NCI-H345 (cell line): ENCODE measurements at places on chromosomes 2 and 18.

DNA sequence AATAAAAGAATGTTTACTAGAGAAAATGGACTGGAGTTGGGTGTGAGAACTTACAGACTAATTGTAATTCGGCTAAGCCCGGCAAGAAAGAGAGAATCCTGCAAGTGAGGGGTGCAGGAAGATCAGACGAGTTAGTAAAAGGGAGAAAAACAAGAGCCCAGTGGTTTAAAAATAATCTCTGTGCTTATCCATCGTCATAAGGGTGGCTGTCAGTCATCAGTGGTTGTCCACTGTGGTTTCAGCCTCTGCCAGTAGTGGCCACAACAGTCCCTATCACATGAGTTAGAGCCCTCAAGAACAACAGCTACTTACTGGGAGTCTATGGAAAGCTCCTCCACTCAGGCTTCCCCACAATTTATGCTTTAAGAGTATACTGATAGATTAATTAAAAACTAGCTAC is 239.8 kb downstream of the SETBP1 start:
- DNase-seq, result no peak

GRCh38 chr2:61970807-61971556 is 65.5 kb downstream of the COMMD1 start:
- DNase-seq, result no peak

GRCh38 chr2:42142547-42143184 is 26.5 kb upstream of the EML4 start:
- no peak for DNase-seq

- no peak for DNase-seq
These were observed 3.4 kb downstream of the NAGK start for GRCh38 chr2:71071681-71072398.

DNA sequence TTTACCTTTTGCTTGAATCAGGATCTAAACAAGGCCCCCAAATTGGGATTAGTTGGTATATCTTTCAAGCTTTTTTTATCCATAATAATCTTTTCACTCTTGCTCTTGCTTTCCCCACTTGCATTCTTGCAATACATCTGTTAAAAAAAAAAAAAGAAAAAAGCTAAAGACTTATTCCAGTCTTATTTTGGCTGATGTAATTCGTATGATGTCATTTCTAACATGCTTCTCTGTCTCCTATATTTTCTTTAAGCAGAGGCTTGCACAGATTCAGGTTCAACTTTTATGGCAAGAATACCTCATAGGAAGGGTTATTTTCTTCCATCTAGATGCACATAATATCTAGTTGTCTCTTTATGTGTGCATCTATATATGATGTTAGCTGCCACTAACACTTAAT is 9.8 kb upstream of the GCFC2 start:
- no peak for DNase-seq

GRCh38 chr18:49412679-49413078 is 47.8 kb downstream of the DYM start:
- no peak for DNase-seq

DNA sequence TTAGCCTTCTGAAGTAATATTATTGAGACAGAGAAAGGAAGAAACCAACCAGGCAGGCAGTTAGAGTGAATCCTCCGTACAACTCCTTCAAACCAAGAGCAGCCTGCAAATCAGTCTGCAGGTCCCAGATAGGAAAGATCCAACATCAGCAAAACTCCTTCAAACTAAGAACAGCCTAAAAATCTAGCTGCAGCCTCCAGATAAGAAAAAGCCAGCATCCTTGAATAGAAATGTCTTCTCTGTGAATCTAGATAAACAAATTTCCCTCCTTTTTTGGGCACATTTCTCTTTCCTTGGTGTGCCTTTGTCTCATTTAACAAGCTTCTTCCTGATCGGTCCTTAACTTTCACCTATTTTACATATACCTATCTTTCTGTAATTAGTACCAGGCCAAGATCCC is 1004.6 kb upstream of the TMEFF2 start:
- DNase-seq, result no peak

GRCh38 chr2:191038241-191038725 is 24.3 kb upstream of the STAT1 start:
- no peak for DNase-seq

DNA sequence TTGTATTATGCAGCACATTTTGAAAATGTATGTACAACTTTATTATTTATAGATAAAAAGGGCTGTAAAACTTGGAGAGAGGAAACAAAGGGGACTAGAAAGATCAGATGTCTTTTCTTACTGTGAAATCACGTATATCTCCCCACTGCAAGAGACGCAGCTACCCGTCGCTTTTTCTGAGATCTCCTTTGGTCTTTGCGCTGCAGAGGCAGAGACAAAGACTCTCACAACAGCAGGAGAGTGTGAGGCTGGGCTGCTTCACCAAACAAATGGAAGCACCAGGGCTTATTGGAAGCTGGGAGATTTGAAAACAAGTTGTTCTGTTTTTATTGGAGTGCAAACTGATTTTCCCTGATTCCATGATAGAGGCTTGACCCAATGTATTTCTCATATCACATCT is 129.0 kb upstream of the PARD3B start:
- no peak for DNase-seq

- DNase-seq, result no peak
These were observed 109.9 kb downstream of the PTPRM start for GRCh38 chr18:7677001-7677400.

GRCh38 chr2:121007490-121007853 is 271.8 kb downstream of the GLI2 start:
- DNase-seq, result no peak

DNA sequence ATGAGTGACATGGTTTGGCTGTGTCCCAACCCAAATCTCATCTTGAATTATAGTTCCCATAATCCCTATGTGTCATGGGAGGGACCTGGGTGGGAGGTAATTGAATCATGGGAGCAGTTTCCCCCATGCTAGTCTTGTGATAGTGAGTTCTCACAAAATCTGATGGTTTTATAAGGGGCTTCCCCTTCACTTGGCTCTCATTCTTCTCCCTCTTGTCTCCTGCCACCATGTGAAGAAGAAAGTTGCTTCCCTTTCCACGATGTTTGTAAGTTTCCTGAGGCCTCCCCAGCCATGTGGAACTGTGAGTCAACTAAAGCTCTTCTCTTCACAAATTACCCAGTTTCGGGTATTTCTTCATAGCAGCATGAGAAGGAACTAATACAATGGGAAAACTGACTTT is 14.0 kb downstream of the DNAH7 start:
- no peak for DNase-seq

GRCh38 chr2:177900082-177900481 is 172.5 kb downstream of the PDE11A start:
- no peak for DNase-seq

- no peak for DNase-seq
These were observed 401.2 kb downstream of the PTH2R start for GRCh38 chr2:208807756-208808155.

- DNase-seq, result no peak
These were observed 44.7 kb downstream of the M1AP start for GRCh38 chr2:74603282-74604000.

DNA sequence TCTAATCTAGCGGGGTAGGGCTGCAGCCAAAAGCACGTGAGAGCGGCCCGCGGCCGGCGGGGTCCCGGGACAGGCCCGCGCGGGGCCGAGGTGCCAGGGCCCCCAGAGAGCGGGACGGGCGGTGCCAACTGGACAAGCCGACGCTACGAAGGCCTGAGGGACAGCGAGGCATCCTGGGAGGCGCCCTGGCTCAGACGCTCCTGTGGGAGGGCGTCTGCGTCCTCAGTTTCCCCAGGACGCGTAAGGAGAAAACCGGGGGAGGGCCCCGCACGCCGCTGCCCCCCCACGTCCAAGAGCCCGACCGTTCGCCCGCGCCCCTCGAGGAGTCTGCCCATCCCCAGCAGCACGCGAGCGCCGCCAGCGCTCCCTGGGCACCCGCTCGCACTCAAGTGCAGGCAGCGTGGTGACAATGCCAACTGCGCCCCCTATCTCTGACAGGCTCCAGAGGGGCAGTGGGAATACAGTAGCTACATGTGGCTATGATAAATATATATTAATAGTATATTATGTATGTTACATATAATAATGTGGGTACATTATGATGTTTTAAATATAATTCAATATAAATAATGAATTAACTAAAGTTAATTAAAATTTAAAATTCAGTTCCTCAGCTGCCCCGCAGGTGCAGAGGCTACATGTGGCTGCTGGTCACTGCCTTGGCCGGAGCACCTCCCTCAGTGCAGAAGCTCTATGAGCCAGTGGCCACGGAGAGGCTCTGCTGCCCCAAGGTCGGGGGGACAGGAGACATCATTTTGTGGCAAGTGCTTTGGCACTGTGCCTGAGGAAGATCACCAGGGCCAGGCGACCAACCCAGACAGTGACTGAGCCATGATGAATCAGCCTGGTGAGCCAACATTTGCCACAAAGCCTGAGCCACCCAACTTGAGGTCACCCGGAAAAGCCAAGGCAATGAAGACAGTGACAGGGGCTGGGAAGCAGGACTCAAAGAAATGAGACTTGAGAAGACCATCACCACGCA is 5.5 kb upstream of the SFT2D3 start:
- no peak for DNase-seq

DNA sequence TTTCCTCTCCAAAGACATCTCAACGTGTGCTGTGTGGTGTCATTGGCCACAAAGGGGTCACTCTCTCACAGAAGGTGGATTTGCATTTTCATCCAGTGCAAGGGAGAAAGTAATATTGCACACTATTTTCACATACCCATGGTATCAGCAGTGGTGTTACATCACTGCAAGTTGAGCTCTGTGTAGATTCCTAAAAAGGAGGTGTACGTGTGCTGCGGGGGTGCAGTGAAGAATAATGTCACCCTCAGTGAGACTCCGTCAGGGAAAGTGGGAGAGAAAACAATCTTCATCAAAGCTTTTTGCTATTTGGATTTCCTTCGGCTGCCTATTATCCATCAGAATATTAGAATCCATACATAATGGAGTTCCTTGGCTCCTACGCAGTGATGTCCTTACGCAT is 733.8 kb upstream of the FANCL start:
- DNase-seq, result no peak

DNA sequence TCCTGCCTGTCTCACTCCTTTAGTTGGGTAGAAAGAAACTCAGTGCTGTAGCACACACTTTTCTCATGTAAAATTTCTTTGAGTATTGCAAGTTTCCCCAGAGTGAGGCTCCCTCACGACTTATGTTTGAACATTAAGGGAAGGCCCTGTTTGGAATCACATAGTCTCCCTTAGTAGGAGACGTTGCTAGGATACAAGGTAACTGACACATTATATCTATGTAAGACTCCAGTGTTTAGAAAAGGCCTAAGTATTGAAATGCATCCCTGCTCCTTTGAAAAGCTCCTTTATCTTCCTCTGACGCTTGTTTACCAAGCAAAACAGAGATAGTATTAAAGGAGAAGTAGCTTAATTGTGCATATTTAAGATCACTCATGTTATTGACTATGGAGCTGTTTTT is 248.2 kb downstream of the PHLPP1 start:
- DNase-seq, result peak; percentile 11

- DNase-seq, result no peak
These were observed 170.1 kb upstream of the KYNU start for GRCh38 chr2:142707318-142707717.

- no peak for DNase-seq
These were observed 10.3 kb upstream of the PAPOLG start for GRCh38 chr2:60745761-60746160.

GRCh38 chr2:47174733-47175361 is 19.7 kb upstream of the STPG4 start:
- peak; percentile 25 for DNase-seq

DNA sequence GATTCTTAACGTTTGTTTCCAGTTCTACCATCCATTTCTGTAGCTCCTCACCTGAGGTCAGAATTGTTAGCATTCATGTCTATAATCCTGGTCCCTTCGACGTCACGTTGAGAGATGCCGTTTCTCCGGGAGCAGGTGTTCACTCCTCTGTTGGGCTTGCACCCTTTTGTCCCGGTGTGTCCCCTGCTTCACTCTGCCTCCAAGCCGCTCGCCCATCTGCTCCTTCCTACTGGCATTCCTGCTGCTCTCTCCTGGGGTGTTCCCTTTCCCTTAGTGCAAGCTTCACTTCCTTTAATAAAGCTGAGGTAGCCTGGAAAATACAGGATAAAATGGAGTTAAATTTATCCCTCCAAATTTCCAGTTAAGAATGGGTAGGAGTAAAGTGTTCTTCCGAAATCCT is 61.9 kb upstream of the CABYR start:
- peak; percentile 58 for DNase-seq

DNA sequence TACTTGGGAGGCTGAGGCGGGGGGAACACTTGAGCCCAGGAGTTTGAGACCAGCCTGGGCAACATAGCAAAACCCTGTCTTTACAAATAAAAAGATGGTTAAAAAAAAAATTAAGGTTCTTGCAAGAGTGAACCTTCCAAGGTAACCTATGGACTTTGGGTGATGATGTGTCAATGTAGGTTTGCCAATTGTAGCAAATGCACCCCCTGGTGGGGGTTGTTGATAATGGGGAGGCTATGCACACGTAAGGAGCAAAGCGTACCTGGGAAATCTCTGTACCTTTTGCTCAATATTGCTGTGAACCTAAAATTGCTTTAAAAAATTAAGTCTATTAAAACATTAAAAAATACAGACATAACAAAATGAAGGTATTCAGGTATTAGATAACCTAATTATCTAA is 70.4 kb downstream of the CWC22 start:
- no peak for DNase-seq

- DNase-seq, result no peak
These were observed 398.4 kb downstream of the NUP35 start for GRCh38 chr2:183522489-183523266.

- peak; percentile 35 for DNase-seq
These were observed 107.4 kb downstream of the NOL4 start for GRCh38 chr18:34117319-34117718.

DNA sequence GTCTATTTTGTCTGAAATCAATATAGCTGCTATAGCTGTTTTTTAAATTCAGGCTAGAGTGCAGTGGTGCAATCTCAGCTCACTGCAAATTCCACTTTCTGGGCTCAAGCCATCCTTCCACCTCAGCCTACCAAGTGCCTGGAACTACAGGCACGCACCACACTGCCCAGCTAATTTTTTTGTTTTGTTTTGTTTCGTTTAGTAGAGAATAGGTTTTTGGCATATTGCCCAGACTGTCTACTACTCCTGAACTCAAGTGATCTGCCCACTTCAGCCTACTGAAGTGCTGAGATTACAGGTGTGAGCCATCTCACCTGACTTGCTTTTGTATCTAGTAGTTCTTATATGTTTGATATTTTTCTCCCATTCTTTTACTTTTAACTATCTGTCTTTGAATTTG is 259.7 kb downstream of the CDH19 start:
- DNase-seq, result peak; percentile 81

GRCh38 chr2:177395351-177396065 is 2.9 kb downstream of the AGPS start:
- no peak for DNase-seq

- peak; percentile 3 for DNase-seq
These were observed 799.7 kb upstream of the ACVR2A start for GRCh38 chr2:147045113-147045512.

GRCh38 chr2:149002891-149003740 is 35.4 kb upstream of the LYPD6B start:
- DNase-seq, result no peak

- DNase-seq, result no peak
These were observed 77.5 kb upstream of the NFATC1 start for GRCh38 chr18:79318142-79318673.

GRCh38 chr2:231680992-231681852 is 27.1 kb upstream of the PTMA start:
- no peak for DNase-seq

GRCh38 chr2:196046123-196046917 is 22.3 kb downstream of the DNAH7 start:
- DNase-seq, result no peak

- DNase-seq, result peak; percentile 83
These were observed 63.7 kb downstream of the COL4A3 start for GRCh38 chr2:227228061-227228667.

GRCh38 chr18:44987371-44987770 is 306.7 kb downstream of the SETBP1 start:
- no peak for DNase-seq
